NCI-H748 treated with DMSO at 0.1 percent for 48 hours (cell line): ENCODE measurements at places on chromosomes 7 and 10.
A peak's percentile ranks its signal among the peaks of the same experiment; 100 is the strongest.

DNA sequence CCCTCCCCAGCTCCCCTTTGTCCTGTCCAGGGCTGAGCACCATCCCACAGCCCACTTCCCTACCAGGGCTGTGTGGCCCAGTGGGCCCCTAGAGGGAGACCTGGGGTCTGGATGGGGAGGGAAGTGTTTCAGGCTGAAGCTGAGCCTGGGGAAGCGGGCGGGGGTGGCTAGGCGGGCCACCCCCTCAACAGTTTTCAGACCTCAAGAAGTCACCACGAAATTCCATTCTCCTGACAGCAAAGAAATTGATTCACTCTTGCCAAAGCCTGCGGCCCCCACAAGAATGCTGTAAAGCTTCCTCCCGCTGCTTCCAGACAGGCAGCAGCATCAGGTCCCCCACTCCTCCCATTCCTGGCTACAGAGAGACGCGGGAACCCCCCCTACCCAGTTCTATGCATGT, 2.5 kb upstream of the LFNG start:
- DNase-seq: no peak

DNA sequence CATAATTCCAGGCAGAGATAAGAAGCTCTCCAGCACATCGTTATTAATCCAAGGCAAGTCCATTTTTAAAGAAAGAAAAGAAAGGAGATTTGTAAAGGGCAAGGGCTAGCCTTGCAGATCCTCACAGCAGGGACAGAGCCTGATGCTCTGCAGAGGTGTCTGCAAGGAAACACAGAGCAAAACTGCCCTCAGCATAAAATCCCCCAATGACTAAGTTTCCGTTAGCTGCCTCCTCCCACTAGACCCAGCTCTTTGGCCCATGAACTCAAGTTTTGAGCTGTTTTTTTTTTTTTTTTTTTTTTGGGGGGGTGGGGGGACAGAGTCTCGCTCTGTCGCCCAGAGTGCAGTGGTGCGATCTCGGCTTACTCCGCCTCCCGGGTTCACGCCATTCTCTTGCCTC, 300.7 kb downstream of the MTERF1 start:
- DNase-seq: no peak

DNA sequence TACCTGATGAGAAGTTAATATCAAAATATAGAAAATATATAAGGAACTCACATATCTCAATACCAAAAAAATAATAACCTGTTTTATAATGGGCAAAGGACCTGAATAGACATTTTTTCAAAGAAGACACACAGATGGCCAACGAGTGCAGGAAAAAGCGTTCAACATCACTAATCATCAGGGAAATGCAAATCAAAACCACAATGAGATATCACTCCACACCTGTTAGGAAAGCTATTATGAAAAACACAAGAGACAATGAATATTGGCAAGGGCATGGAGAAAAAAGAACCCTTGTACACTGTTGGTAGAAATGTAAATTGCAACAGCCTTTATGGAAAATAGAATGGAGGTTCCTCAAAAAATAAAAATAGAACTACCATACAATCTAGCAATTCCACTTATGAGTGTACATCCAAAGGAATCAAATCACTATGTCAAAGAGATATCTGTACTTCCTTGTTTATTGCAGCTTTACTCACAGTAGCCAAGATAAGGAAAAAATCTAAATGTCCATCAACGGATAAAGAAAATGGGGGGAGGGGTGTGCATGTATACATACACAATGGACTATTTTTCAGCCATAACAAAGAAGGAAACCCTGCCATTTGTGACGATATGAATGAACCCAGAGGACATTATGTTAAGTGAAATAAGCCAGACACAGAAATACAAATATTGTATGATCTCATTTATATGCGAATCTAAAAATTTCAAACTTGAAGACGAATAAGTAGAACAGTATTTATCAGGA, 3.6 kb upstream of the ALOX5 start:
- peak; percentile 64 for DNase-seq

GRCh38 chr7:36367561-36368077, 22.0 kb upstream of the ANLN start:
- no peak for DNase-seq

GRCh38 chr10:123685260-123685659, 19.1 kb downstream of the GPR26 start:
- DNase-seq: no peak

- peak; percentile 42 for DNase-seq
Observed at GRCh38 chr10:69124563-69125268, 738 bp downstream of the VPS26A start.

DNA sequence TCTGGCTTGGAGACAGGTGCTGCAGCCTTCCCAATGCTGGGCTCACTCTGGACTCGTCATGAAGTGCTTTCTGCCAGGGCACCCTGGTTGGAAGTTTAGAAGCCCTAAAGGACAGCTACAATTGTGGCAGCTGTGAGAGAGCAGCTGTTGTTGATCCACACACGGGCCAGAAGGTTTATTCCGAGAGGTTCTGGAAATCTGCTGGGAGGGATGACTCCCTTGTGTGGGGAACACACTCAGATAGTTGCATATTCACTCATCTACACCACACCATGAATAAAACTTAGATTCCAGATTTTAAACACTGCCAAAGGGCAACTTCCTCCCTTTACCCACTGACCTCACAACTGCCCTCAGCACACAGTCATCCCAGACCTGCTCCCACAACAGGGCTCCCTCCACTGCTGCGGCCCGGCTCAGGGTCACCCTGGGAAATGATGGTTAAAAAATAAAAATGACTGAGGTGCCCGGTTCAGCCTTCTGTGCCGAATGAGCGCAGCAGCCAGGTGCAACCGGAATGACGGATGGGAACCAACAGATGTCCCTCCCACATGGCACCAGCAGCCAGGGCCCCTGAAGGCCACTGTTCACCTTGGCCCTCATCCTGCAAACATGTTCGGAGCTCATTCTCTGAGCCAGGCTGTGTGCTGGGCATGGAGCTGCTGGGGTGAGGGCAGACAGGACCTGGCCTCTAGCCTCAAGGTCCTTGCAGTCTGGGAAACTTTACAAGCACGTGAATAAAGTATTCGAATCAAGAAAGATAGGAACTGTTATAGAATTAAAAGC, 40.2 kb downstream of the ASB13 start:
- no peak for DNase-seq

DNA sequence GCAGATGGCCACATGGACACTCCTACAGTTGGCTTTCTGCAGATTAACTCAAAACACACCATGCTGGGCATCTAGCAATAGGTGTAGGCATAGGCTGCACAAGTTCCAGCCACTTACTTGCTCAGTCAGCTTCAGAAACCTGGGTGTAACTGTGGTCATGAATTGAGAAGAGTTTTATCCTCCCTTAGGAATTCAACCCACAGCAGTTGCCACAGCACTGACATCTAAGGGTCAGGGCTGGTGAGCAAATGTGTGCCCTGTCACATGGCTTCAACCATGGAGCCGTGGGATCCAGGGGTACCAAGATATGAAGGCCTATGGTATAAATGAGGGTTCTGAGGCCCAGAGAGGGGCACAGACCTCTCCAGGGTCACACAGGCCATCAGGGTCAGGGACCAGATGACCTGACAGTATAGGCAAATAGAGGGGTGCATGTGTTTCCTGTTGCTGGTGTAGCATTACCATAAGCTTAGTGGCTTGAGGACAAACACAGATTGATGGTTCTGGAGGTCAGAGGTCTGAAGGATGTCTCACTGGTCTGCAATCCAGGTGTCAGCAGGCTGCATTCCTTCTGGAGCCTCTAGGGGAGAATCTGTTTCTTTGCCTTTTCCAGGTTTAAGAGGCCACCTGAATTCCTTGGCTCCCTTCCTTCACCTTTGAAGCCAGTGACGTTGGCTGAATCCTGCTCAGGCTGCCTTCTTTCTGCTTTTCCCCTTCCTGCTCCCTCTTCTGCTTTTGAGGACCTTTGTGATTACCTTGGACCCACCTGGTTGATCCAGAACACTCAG, 24.1 kb downstream of the MINDY4 start:
- DNase-seq: no peak

DNA sequence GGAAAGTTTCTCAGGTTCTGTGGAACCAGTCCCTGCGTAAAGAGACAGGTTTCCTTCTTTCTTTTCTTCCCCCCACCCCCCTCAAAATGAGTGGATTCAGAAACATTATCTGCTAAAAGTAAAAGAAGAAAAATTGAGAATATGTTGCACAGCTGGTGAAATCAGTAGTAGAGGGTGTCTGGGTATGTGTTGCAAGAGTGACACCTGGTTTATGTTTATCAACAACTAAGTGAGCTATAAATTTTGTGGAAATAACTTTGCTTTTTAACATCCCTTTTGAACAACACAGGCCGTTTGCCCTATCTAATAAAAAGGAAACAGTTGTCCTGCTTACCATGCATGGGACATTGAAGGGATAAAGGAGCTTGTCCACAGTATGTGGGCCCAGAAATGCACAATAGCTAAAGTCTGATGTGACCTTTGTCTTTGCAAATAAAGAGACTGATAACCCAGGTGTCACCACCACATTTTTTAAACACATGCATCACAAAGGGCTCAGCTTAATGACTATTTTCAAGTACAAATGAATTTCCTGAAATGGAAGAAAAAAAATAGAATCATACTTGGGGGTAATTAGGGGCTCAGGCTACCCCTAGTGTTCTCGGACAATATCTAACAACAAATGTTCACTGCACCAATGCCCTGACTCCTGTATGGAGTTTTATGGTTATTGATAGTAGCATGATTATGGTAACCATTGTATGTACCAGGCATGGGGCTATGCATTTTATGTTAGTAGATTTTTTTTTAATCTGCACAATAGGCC, 221.7 kb upstream of the TCF7L2 start:
- no peak for DNase-seq

DNA sequence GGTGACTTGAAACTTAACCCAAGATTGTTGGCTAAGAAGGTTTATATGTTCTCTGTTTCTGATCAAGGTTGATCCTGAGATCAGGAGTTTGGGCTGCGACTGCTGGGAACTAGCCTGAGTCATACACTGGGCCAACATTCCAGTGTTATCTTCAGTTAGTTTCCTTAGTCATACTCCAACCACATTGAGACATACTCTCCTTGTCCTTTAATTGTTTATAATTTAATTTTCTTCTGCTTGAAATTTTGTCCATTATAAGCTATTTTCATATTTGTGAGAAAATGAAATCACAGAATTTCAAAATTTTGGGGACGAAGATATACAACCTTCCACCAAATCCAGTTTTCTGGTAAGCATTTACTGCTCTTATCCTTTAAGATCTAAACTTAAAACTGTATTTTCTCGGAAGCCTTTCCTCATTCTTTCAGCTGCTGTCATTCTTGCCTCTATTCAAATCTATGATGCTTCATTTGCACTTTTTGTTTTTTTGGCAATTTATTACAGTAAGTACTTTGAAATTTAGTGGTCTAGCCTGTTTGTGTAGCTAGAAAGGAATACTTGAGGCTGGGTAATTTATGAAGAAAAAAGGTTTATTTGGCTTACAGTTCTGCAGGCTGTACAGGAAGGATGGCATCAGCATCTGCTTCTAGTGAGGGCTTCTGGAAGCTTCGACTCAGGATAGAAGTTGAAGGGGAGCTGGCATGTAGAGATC, 63.4 kb upstream of the POT1 start:
- no peak for DNase-seq

GRCh38 chr7:13949445-13949844, 40.0 kb downstream of the ETV1 start:
- DNase-seq: peak; percentile 77

- no peak for DNase-seq
Observed at GRCh38 chr7:6533893-6534495, 17.3 kb downstream of the GRID2IP start.

DNA sequence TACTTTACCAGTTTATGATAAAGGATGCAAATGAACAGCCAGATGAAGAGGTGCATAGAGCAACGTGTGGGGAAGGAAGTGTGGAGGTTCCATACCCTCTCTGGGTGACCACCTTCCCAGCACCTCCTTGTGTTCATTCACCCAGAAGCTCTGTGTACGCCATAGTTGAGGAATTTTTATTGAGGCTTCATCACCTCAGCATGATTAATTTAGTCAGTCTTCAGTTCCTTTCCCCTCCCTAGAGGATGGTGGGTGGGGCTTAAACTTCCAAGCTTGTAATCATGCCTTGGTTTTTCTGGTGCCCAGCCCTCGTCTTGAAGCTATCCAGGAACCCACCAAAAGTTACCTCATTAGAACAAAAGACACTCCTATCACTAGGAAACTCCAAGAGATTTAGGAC, 162.7 kb downstream of the PLCE1 start:
- DNase-seq: no peak

GRCh38 chr10:2891073-2891769, 176.1 kb upstream of the PFKP start:
- DNase-seq: no peak

DNA sequence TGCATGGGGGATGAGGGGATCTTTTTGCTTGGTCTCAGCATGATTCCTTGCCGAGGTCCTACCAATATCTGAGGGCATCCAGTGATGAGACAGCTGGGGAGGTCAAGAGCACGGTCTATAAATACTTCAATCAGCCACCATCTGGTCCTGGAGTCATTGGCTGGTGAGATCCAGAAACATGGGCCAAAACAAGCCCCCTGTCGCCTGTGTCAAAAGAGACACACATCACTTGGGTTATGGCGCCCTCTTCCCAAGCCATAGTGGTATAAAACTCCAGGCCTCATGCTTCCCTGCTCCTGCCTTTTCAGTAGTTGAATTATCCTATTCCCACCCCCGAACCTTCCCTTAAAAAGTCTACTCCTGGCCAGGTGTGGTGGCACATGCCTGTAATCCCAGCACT, 60.9 kb downstream of the SLC35B4 start:
- no peak for DNase-seq

DNA sequence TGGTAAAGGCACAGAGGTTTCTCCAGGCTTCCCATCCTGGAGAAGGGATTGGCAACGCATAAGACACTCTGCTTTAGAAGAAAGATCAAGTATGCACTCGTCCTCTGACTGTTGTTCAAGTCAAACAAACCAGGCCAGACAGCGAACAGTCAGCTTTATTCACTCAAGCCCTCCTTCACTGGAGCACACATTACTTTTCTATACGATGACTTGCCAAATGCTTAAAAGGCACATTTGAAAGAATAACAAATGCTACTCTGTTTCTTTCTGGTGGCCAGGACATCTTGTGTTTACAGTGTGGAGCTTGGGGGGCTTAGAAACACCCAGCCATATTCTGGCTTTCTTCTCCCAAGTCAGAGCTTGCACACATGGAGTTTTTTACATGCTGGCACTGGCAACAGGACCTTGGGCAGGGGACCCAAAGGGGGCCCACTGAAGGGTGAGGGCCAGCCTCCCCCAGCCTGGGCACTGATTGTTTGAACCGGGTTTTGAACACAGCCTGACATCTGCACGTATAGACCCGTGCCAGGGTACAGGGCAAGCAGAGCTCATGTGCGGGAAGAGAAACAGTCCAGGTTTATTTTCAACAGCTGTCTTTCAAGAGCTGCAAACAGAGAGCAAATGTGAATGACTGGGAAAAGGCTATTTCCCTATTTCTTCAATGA, 33.3 kb upstream of the FGFR2 start:
- DNase-seq: no peak

- no peak for DNase-seq
Observed at GRCh38 chr10:124534231-124534798, 72.7 kb downstream of the LHPP start.

DNA sequence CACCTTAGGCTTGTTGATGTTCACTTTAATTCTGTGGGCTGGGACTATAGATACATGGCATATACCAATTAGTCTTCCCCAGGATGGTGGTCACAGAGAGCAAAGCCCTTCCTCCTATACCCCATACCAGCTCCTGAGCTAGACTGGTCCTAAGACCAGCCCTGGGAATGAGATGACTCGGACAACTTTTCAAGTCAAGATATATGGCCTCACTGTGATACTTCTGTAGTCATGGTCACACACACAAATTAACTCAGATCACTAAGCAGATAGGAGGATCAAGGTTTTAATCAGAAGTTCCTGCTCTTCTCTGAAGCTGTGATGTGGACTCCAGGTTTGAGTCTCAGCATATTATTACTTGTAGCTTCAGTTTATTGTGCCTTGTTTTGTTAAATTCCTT, 53.1 kb downstream of the SLK start:
- no peak for DNase-seq
